MG63 (cell line): ENCODE measurements at places on chromosomes 11 and 22. TPM values are rescaled to one million over a fixed set of nuclear protein-coding genes. Genes with fewer than 3 reads are reported as not detected.

Gene ISX
- total RNA-seq, result not detected in 2 replicates

Gene FADS1
- total RNA-seq, result 25.4 and 28.3 TPM in 2 replicates

Gene GLYAT
- total RNA-seq, result not detected in 2 replicates

Gene CRYBB2
- not detected in 2 replicates for total RNA-seq

Gene STARD10
- 0.91 and 15.1 TPM in 2 replicates for total RNA-seq

Gene GLB1L2
- 11.6 and 15.0 TPM in 2 replicates for total RNA-seq

Gene LGR4
- 3.9 and 7.7 TPM in 2 replicates for total RNA-seq

Gene F2
- 0.46 TPM in 1 of 2 replicates, not detected in the other for total RNA-seq

Gene MRGPRE
- total RNA-seq, result not detected in 2 replicates

Gene GUCY1A2
- total RNA-seq, result 3.2 and 5.2 TPM in 2 replicates

Gene FOLR3
- 1.1 and 4.5 TPM in 2 replicates for total RNA-seq

Gene C22orf23
- 0.36 and 2.3 TPM in 2 replicates for total RNA-seq

Gene MEI1
- total RNA-seq, result not detected in 2 replicates

Gene WNT7B
- total RNA-seq, result 5.6 and 7.9 TPM in 2 replicates

Gene TSGA10IP
- not detected in 2 replicates for total RNA-seq

Gene CCDC73
- total RNA-seq, result not detected in 2 replicates

Gene GPHA2
- total RNA-seq, result not detected in 2 replicates

Gene IL10RA
- total RNA-seq, result 1.3 TPM in 1 of 2 replicates, not detected in the other

Gene GTSE1
- 25.3 and 25.4 TPM in 2 replicates for total RNA-seq

Gene FJX1
- total RNA-seq, result 29.1 and 30.5 TPM in 2 replicates

Gene CASP5
- not detected in 2 replicates for total RNA-seq

Gene SLC25A18
- 0.16 TPM in 1 of 2 replicates, not detected in the other for total RNA-seq

Gene EIF3M
- 416 and 548 TPM in 2 replicates for total RNA-seq

Gene KRTAP5-2
- not detected in 2 replicates for total RNA-seq

Gene PHETA2
- 0.16 TPM in 1 of 2 replicates, not detected in the other for total RNA-seq

Gene WNT11
- not detected in 2 replicates for total RNA-seq

Gene RAG1
- total RNA-seq, result 0.10 TPM in 1 of 2 replicates, not detected in the other

Gene MMP12
- total RNA-seq, result 0.12 TPM in 1 of 2 replicates, not detected in the other

Gene PNPLA3
- 4.1 and 6.7 TPM in 2 replicates for total RNA-seq

Gene SULT4A1
- total RNA-seq, result not detected in 2 replicates

Gene KLHDC7B
- total RNA-seq, result not detected in 2 replicates

Gene SLC16A8
- not detected in 2 replicates for total RNA-seq

Gene PDGFD
- 0.95 and 4.6 TPM in 2 replicates for total RNA-seq

Gene NTM
- total RNA-seq, result 2.0 and 4.0 TPM in 2 replicates

Gene OR52E6
- not detected in 2 replicates for total RNA-seq

Gene GTF2H1
- 46.7 and 60.7 TPM in 2 replicates for total RNA-seq

Gene RELA
- total RNA-seq, result 42.2 and 56.1 TPM in 2 replicates

Gene SLC17A6
- not detected in 2 replicates for total RNA-seq

Gene MIOX
- total RNA-seq, result 0.35 TPM in 1 of 2 replicates, not detected in the other

Gene SMC1B
- total RNA-seq, result not detected in 2 replicates

Gene SPTBN2
- total RNA-seq, result 20.0 and 25.8 TPM in 2 replicates

Gene CCDC87
- total RNA-seq, result not detected in 2 replicates

Gene NEFH
- not detected in 2 replicates for total RNA-seq

Gene GRIA4
- total RNA-seq, result not detected in 2 replicates

Gene PDXP
- 18.0 and 24.2 TPM in 2 replicates for total RNA-seq

Gene OR51D1
- not detected in 2 replicates for total RNA-seq

Gene WBP2NL
- 20.9 TPM in 1 of 2 replicates, not detected in the other for total RNA-seq

Gene HMGXB4
- 19.8 and 39.3 TPM in 2 replicates for total RNA-seq

Gene MMP27
- total RNA-seq, result not detected in 2 replicates

Gene CACNA1I
- total RNA-seq, result not detected in 2 replicates

Gene C11orf42
- total RNA-seq, result not detected in 2 replicates

Gene TIGD3
- total RNA-seq, result 0.36 and 2.2 TPM in 2 replicates

Gene TEX12
- total RNA-seq, result not detected in 2 replicates

Gene NXPE2
- total RNA-seq, result not detected in 2 replicates

Gene MMP8
- not detected in 2 replicates for total RNA-seq

Gene TPH1
- 0.15 TPM in 1 of 2 replicates, not detected in the other for total RNA-seq
